Spleen (tissue), 13 donors: ENCODE measurements at places on chromosomes 1 and 21. TPM values are rescaled to one million over a fixed set of nuclear protein-coding genes. Genes with fewer than 3 reads are reported as not detected.

DNA sequence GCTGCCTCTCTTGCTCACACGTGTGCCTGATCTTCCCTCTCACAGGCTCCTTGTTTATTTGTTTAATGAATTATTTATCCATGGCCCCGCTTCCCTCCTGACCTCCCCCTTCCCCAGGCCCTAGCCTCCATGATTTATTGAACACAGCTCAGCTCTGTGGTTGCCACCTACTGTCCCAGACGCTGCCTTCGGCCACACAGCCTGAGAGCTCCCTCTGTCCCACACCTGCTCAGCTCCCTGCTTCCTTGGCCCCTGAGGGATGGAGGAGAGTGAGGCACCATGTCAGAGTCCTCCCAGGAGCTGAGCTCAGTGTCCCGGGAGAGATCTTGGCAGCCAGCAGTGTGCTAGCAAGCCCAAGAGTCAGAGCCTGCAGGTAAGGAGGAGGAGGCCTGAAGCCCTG is 3.1 kb upstream of the EFNA3 start:
- no peak overlapping the region for H3K27ac ChIP-seq
- H3K36me3 ChIP-seq = no peaks in the 10 kb centered on the region
- no peak for DNase-seq
- H3K4me1 ChIP-seq = peaks cover 46% of the 10 kb centered on the region

DNA sequence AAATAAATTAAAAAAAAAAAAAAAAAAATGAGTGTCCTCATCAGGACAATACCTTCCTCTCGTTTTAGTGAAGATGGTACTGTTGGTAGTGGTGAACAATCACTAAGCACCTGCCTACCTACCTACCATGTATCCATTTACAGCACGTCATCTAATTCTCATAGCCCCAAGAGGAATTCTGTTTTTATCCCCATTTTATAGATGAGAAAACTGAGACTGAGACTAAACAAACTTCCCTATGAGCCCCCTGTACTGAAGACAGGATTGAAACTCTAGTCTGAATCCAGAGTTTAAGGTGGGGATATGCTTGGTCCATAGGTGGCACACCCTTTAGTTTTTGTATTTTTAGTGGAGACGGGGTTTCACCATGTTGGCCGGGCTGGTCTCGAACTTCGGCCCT is 17.3 kb upstream of the THEMIS2 start:
- H3K4me3 ChIP-seq = no peak overlapping the region
- no peak overlapping the region for H3K27ac ChIP-seq
- peaks cover 17% of the 10 kb centered on the region for H3K36me3 ChIP-seq
- no peaks in the 10 kb centered on the region for H3K27me3 ChIP-seq
- no peak for DNase-seq
- peaks cover 17% of the 10 kb centered on the region for H3K4me1 ChIP-seq

DNA sequence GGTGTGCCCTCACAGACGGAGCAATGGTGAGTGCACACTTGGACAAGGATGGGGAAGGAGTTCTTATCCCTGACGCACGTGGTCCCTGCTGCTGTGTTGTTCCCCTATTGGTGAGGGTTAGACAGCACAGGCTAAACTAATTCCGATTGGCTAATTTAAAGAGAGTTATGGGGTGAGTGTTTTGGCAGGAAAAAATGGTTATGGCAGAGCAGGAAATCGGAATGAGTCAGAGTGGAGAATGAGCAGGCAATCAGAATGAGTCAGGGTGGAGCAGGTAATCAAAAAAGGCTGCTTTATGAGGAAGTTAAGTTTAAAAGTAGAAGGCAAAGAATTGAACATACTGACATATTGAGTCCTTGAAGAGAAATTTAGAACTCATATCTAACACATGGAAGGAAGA is 100.5 kb downstream of the NGF start:
- no peak overlapping the region for H3K4me3 ChIP-seq
- DNase-seq = no peak
- H3K27ac ChIP-seq = no peak overlapping the region
- H3K36me3 ChIP-seq = no peaks in the 10 kb centered on the region

DNA sequence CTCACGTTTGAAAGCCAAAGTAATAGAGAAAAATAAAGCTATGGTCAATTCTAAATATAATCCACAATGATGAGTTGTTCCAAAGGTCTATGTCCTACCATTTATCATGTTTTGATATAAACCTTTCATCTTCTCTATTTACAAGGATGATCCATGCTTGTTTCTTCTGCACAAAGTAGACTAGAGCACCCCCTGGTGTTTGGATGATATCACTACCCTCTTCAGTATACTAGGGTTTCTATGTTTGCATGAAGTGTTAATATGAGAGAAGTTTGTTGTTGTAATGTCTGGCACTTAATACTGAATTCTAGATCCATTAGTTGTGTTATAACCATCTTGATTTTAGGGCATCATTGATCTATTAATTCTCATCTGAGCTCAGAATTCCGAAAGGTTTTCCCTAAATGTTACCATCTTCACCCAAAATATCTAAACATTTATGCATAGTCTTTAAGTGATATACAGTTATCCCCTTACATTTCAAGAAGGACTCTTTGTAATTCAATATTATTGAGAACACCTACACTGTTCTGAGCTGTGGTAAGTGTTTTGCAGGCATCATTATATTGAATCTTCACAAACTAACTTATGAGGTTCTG is 21.1 kb downstream of the CLDN8 start:
- no peak for DNase-seq
- H3K27me3 ChIP-seq = no peaks in the 10 kb centered on the region
- no peak overlapping the region for H3K4me3 ChIP-seq
- H3K27ac ChIP-seq = no peak overlapping the region
- H3K4me1 ChIP-seq = no peaks in the 10 kb centered on the region
- H3K36me3 ChIP-seq = no peaks in the 10 kb centered on the region

DNA sequence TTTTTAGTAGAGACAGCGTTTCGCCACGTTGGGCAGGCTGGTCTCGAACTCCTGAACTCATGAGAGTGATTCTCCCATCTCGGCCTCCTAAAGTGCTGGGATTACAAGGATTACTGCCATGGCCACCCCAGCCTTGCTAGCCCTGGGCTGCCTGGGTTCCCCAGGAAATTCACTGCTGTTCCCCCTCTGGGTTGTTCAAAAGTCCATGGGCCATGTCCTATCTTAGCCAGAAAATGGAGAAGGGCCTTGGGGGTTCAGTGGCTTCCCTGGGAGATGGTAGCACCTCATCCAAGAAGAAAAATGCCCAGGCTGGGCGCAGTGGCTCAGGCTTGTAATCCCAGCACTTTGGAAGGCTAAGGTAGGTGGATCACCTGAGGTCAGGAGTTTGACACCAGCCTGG is 20.9 kb downstream of the SLC26A9 start:
- H3K4me1 ChIP-seq = peaks cover 5% of the 10 kb centered on the region
- no peak overlapping the region for H3K4me3 ChIP-seq
- peak; percentile 32 for DNase-seq
- no peak overlapping the region for H3K27ac ChIP-seq

- peaks cover 9% of the 10 kb centered on the region for H3K27me3 ChIP-seq
- no peaks in the 10 kb centered on the region for H3K36me3 ChIP-seq
- no peak overlapping the region for H3K27ac ChIP-seq
- DNase-seq = peak; percentile 53
These were observed 5.5 kb upstream of the PADI1 start for GRCh38 chr1:17199267-17200044.

GRCh38 chr1:199585392-199585791 is 442.1 kb upstream of the NR5A2 start:
- no peaks in the 10 kb centered on the region for H3K27me3 ChIP-seq
- no peaks in the 10 kb centered on the region for H3K36me3 ChIP-seq
- H3K4me1 ChIP-seq = no peaks in the 10 kb centered on the region
- no peak overlapping the region for H3K4me3 ChIP-seq
- DNase-seq = no peak
- H3K27ac ChIP-seq = no peak overlapping the region

DNA sequence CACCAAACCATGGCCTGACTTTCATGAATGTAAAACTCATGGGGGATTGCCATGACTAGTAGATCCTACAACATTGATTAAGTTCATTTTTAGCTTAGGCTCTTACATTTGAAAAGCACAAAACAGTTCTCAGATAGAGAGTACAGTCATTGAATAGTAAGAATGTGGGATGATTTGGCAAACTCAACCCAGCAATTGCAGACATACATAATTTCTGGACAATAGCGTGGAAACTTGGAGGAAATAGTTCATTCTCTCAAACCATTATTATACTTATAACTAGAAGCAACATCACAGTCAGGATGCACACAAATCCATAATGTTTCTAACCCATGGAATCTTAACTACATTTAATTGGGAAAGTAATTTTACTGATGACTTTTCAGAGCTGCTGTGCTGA is 598.2 kb downstream of the LMO4 start:
- H3K27ac ChIP-seq = no peak overlapping the region
- H3K36me3 ChIP-seq = no peaks in the 10 kb centered on the region
- no peak for DNase-seq
- no peak overlapping the region for H3K4me3 ChIP-seq

DNA sequence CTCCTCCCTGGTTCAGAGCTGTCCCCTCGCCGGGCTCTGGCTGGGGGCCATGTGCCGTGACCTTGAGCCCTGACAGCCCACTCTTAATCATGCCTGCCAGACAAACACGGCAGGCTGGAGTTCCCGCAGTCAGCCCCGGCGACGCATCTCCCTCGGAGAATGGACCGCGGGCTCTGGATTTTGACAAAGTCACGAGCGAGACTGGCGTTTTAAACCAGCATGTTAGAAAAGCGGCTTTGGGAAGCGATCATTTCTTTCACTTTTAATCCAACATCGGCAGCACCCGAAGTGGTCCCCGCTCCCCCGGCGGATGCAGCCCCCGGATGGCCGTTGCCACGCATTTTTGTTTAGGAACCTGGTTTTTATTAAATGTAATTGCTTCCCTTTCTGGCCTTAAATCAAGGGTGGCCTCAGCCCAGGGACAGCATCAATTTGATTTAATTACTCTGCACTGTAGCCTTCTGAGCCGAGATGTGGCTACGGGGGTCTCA is 70.9 kb downstream of the PRDM16 start:
- H3K36me3 ChIP-seq = no peaks in the 10 kb centered on the region
- H3K4me1 ChIP-seq = no peaks in the 10 kb centered on the region
- no peak for DNase-seq
- no peak overlapping the region for H3K4me3 ChIP-seq

GRCh38 chr21:45910548-45911221 is 70.9 kb upstream of the COL6A1 start:
- H3K27me3 ChIP-seq = no peaks in the 10 kb centered on the region
- no peak for DNase-seq
- no peak overlapping the region for H3K4me3 ChIP-seq

- peaks cover 22% of the 10 kb centered on the region for H3K36me3 ChIP-seq
- peaks cover 24% of the 10 kb centered on the region for H3K4me1 ChIP-seq
- peak; percentile 92 for DNase-seq
- no peak overlapping the region for H3K4me3 ChIP-seq
- H3K27ac ChIP-seq = no peak overlapping the region
These were observed 77.9 kb downstream of the ADARB1 start for GRCh38 chr21:45152265-45152746.

GRCh38 chr1:198491028-198491427 is 49.5 kb downstream of the ATP6V1G3 start:
- DNase-seq = no peak
- no peaks in the 10 kb centered on the region for H3K27me3 ChIP-seq
- H3K36me3 ChIP-seq = no peaks in the 10 kb centered on the region
- H3K4me3 ChIP-seq = no peak overlapping the region
- no peaks in the 10 kb centered on the region for H3K4me1 ChIP-seq
- H3K27ac ChIP-seq = peak overlapping the region; percentile 61

- H3K4me3 ChIP-seq = no peak overlapping the region
- H3K36me3 ChIP-seq = no peaks in the 10 kb centered on the region
- H3K27me3 ChIP-seq = peaks cover 39% of the 10 kb centered on the region
- H3K27ac ChIP-seq = no peak overlapping the region
- H3K4me1 ChIP-seq = peaks cover 87% of the 10 kb centered on the region
These were observed 24.0 kb downstream of the PLCH2 start for GRCh38 chr1:2499986-2500596.

GRCh38 chr1:21341022-21341421 is 50.8 kb upstream of the ECE1 start:
- peaks cover 95% of the 10 kb centered on the region for H3K4me1 ChIP-seq
- H3K27me3 ChIP-seq = no peaks in the 10 kb centered on the region
- no peak overlapping the region for H3K4me3 ChIP-seq
- peak overlapping the region; percentile 94 for H3K27ac ChIP-seq
- H3K36me3 ChIP-seq = no peaks in the 10 kb centered on the region

GRCh38 chr21:33112681-33113080 is 42.7 kb downstream of the OLIG1 start:
- no peaks in the 10 kb centered on the region for H3K36me3 ChIP-seq
- no peak overlapping the region for H3K4me3 ChIP-seq
- no peak for DNase-seq
- peaks cover 30% of the 10 kb centered on the region for H3K27me3 ChIP-seq

- H3K4me1 ChIP-seq = peaks cover 14% of the 10 kb centered on the region
- H3K27ac ChIP-seq = peak overlapping the region; percentile 33
- H3K36me3 ChIP-seq = no peaks in the 10 kb centered on the region
- no peaks in the 10 kb centered on the region for H3K27me3 ChIP-seq
- DNase-seq = no peak
- no peak overlapping the region for H3K4me3 ChIP-seq
These were observed 7.0 kb upstream of the KCNC4 start for GRCh38 chr1:110203021-110203661.

DNA sequence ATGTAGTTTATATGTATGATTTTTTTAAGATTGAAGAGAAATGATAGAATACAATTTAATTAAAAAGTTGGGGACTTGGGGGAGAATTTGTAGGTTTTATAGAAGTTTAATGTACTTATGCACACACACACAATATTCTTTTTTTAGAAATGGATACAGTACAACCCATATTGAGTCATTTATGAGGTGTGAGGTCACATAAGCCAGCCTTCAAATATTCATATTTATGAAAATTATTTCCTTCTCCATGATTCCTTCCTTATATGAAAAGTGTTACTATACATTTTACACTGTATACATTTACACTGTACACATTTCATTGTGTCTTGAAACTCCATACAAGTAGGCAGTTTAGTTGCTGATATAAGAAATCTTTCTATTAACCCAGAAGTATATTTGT is 96.2 kb upstream of the CHODL start:
- H3K27ac ChIP-seq = no peak overlapping the region
- H3K4me3 ChIP-seq = no peak overlapping the region
- H3K27me3 ChIP-seq = no peaks in the 10 kb centered on the region
- H3K4me1 ChIP-seq = no peaks in the 10 kb centered on the region

DNA sequence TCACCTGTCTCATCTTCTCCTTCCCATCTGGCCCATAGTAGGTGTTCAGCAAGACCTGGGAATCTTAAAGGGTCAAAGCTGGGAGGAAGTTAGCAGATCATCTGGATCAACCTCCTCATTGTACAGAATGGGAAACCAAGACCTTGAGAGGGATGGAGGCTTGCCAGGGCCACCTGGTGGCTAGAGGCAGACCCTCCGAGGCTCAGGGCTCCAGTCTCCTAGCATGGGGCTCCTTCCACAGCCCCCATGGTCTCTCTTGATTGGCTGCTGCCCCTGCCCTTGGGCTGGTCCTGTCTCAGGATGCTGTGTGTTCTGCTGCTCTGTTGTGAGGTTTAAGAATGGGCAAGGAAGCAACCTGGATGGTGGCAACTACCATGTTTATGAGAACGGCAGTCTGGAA is 68.7 kb upstream of the CNTN2 start:
- no peaks in the 10 kb centered on the region for H3K36me3 ChIP-seq
- H3K4me3 ChIP-seq = no peak overlapping the region
- DNase-seq = no peak
- H3K27ac ChIP-seq = no peak overlapping the region
- H3K4me1 ChIP-seq = peaks cover 8% of the 10 kb centered on the region
- no peaks in the 10 kb centered on the region for H3K27me3 ChIP-seq

S1PR1 gene
- 219 TPM for total RNA-seq

MTARC2 gene
- total RNA-seq = 15.8 TPM

CHI3L2 gene
- 22.6 TPM for total RNA-seq

SLC25A34 gene
- total RNA-seq = 1.5 TPM

FCGR3A gene
- total RNA-seq = 489 TPM

OR2L13 gene
- total RNA-seq = not detected

PLD5 gene
- 0.44 TPM for total RNA-seq

HCRTR1 gene
- total RNA-seq = not detected

LDLRAD1 gene
- total RNA-seq = not detected
